T-helper 22 cell (primary cell): ENCODE measurements at places on chromosomes 4 and X.

DNA sequence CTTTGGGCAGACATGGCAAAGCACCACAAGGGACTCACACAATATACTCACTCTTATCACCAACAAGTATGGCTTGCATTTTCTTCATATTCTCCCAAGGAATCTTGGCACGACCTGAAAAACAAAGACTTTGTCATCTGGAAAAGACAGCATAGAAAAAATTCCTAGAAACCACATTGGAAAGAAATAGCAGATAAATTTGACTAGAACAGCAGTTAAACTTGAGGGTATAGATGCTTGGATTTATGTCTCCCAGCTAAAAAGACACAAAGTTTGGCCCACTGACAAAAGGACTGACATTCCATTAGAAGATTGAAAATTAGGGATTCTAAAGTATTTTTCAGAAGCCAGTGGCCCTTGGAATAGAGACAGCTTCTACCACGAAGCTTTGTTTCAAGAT lies 6.9 kb upstream of the VEGFC start:
- DNase-seq = no peak

DNA sequence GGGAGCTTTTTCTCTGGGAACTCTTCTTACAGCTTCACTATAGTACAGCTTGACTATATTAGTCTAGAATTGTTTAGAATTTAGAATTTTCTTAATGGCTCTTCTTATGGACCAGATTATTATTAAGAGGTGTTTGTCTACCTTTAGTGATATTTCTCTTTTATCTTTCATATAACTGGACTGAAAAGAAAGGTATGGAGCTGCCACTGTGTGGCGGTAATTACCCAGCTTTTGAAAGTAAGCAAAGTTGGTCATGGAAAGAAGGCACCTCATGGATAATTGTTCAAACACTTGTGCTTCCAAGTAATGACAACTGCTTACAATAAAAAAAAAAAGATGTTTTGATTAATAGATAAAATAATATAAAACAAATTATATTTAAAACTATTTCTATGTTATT lies 1112.5 kb downstream of the TECRL start:
- no peak for DNase-seq

GRCh38 chrX:41407816-41408215 lies 39.3 kb upstream of the NYX start:
- DNase-seq = no peak

DNA sequence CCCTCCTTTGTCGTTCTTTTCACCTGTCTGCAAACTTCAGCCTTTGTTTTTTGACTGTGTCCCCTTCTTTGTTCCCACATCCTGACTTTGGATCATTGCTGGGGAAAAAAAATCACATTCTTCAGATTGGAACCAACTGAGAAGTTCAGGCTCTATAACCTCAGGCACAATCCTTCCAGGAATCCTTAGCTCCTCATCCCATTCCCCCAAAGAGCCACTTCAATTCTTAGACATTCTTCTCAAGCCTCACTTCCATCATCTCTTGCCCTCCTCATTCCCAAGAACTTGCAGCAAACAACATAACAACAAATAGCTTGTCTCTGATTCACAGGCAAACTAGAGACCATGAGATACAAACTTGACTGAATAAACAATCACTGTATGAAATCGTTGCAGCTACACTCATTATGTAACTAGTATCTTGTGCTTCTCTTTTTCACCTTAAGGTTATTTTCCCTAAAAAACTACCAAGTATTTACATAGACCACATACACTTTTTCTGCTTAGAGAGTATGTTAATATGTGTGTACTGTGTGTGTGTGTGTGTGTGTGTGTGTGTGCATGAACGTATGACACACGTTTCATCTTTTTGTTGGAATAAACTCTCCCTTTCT lies 26.4 kb upstream of the PGM2 start:
- DNase-seq = no peak

GRCh38 chrX:81120936-81121371 lies 80.8 kb downstream of the HMGN5 start:
- DNase-seq = no peak

DNA sequence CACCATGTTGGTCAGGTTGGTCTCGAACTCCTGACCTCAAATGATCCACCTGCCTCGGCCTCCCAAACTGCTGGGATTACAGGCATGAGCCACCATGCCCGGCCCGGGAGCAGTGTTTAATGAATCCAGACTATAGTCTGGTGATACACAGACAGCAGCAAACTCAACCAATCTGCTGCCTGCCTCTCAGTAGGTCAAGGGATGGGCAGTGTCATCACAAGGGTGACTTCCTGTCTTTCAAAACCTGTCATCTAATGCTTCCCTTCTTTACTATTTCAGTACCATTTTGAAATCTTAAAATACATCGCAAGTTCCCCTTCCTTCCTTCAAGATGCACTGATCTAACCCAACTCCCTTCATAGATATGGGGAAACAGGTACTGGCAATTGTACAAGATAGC lies 8.4 kb downstream of the RPL39 start:
- no peak for DNase-seq

GRCh38 chr4:182937268-182938204 lies 20.4 kb upstream of the DCTD start:
- DNase-seq = no peak

GRCh38 chr4:169185133-169185956 lies 85.4 kb downstream of the SH3RF1 start:
- DNase-seq = no peak

GRCh38 chr4:144507311-144508101 lies 138.4 kb upstream of the HHIP start:
- DNase-seq = no peak

GRCh38 chrX:100863326-100863864 lies 10.8 kb downstream of the NOX1 start:
- DNase-seq = no peak

DNA sequence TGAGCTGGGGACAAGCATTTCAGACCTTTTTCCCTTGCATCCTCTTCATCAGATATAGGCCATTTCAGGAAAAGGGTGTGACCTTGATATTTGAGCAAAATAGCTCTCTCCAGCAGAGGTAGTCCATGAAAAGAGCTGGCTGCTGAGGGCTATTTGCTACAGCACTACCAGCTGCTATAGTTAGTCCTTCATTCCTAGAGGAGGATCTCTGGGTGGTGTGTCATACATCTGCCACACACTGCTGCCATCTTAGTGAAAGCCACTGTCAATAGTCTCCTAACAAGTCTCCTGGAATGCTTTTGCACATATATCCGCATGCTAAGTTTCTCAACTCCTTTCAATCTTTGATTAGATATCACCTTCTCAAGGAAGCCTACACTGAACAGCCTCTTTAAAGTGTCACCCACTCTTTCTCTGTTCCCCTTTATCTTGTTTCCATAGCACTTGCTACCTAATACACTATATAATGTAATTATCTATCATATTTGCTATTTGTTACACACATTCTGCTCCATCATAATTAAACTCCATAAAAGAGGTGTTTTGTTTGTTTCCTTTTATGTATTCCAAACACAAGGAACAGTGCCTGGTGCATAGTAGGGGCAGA lies 131.9 kb downstream of the TBC1D19 start:
- no peak for DNase-seq

- DNase-seq = no peak
These were observed 353.2 kb upstream of the MAGEB2 start for GRCh38 chrX:29862126-29862677.

GRCh38 chr4:126701756-126702155 lies 931.0 kb upstream of the INTU start:
- no peak for DNase-seq

GRCh38 chrX:11438380-11438723 lies 145.1 kb downstream of the AMELX start:
- DNase-seq = no peak

DNA sequence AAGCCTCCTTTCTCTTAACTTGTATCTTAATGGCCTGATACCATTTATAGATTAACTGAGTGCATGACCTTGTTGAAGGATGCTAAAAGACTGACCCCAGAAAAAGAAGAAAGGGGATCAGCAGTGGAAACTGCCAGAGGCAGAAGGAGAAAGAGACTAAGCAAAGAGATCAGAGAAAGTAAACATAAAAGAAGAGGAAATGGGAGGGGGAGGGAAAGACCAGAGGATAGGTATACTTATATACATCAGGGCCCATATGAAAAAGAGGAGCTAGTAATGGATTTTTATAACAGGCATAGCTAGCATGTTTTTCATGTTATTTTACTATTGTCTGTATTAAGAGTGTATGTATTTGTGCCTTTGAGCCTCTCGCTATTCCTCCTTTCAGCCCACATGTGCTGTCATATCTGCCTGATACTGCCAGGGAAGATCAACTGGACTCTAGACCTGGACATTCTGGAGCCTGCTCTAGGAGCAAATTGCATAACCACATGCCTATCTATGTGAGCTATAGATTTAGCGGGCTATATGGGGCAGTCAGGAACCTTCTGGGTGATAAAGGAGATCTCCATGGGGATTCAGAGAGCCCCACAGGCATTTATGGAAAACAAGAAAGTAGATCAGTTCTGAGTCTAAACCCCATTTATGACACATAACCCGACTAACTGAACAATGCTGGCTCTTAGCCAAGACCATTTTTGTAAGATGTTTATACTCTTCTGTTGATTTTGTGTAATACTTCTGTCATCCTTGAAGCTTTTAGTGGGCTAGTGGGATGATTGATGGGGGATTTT lies 13.4 kb upstream of the SNX12 start:
- no peak for DNase-seq

- no peak for DNase-seq
These were observed 7.6 kb downstream of the ANOS1 start for GRCh38 chrX:8724300-8724699.

- no peak for DNase-seq
These were observed 80.0 kb downstream of the IL21 start for GRCh38 chr4:122540838-122541237.

DNA sequence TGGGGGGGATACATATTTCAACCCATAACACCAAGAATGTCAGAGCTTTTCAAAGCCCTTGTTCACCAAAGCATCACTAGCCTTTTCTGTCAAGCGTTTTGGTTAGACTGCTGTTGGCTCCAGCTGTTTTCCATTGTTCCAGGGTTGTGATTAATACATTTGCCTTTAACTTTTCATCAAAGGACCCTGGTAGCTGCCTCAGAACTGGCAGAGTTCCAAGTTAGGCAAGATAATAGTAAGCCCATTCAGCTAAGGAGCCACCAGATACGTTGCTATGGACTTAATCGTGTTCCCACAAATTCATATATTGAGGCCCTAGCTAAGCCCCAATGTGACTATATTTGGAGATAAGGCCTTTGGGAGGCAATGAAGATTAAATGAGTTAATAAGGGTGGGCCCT lies 37.1 kb downstream of the ENOPH1 start:
- no peak for DNase-seq

DNA sequence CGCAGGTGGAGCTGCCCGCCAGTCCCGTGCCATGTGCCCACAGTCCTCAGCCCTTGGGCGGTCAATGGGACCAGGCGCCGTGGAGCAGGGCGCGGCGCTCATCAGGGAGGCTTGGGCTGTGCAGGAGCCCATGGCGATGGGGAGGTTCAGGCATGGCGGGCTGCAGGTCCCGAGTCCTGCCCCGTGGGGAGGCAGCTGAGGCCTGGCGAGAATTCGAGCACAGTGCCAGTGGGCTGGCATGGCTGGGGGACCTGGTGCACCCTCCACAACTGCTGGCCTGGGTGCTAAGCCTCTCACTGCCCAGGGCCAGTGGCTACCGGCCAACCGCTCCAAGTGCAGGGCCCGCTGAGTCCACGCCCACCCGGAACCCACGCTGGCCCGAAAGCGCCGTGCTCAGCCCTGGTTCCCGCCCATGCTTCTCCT lies 646.5 kb downstream of the GABRG1 start:
- DNase-seq = no peak

- DNase-seq = no peak
These were observed 333.8 kb upstream of the MAD2L1 start for GRCh38 chr4:120400441-120400840.

GRCh38 chr4:55561889-55562288 lies 15.2 kb upstream of the CLOCK start:
- no peak for DNase-seq

DNA sequence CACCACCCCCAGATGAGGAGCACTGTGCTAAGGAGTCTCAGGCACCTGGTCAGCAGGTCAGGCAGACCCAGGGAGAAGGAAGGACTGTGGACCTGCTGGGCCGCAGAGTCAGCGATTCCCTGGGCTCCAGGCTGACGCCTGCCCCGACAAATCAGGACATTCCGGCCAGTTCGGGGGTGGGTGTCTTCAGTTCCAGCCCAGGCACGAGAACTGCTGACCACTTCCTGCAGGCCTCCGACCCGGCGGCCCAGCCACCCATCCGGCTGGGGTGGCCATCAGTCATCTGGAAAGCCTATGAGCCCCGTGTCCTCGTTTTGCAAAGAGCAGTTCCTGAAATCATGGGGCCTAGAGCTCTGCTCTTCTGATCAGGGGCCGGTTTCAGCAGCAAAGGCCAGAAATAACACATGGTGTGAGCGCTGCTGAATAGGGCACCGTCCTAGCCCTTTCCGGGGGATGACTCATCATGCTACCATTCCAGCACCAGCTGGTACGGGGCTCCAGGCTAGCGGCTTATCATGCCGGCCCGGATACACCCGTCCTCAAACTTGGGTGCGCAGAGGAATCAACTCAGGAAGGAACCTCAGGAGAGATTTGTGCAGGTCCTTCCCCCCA lies 7.8 kb upstream of the SH3TC1 start:
- DNase-seq = no peak

DNA sequence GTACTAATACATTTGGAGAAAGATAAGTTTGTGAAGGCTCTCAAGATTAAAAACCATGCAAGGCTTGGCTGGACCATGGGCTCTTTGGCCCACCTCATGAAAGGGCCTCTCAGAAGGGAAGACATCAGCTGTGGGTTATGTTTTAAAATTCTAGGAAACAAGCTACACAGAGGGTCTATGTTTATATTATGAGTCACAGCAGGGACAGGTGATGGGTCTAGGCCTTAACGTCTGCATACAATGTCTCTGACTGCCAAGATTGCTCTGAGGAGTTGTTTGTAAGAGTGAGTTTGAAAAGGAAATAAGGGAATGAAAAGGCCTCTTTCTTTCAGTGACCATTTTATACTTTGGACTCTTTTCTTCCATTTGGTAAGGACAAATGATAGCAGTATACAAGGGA lies 77.0 kb upstream of the ARMCX2 start:
- no peak for DNase-seq

- DNase-seq = no peak
These were observed 34.9 kb upstream of the ASB12 start for GRCh38 chrX:64265265-64265664.

GRCh38 chr4:836750-837301 lies 10.9 kb upstream of the CPLX1 start:
- DNase-seq = no peak

DNA sequence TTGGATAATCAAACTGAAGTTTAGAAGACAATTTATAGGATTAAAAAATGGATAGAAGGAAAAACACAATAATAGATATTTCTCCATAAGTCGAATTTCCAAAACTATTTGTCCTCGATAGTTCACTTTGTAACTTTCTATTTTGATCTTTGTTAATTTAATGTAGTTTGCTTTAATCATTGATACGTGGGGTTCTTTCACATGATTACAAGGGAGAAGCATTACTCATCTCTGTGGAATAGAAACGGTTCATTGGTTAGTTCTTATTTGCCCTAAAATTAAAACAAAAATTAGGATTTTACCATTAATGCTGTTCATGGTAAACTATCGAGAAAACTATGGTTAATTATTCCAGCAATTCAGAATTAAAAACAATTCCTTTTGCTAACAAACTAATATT lies 2.1 kb downstream of the TET2 start:
- no peak for DNase-seq

GRCh38 chrX:71604141-71604540 lies 14.2 kb downstream of the CXCR3 start:
- DNase-seq = no peak
